Trophoblast cell (in vitro differentiated cells and primary cell): ENCODE measurements at places on chromosomes 7 and 10.

DNA sequence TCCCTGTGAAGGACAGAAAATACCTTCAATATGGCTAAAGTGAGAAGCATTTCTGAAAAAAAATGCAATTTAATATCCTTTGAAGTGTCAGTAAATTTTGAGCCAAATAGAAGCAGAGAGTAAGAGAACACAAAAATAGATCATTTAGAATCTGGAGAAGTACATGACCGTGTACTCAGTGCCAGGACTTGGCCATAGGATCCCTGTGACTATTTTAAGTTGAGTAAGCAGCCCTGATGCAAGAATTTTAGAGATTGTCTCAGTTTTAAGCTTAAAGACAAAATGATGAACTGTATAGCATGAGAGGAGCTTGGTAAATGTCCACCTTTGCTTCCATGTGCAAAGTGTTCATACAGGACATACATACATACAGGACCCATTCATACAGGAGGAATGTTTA lies 2.5 kb downstream of the PTER start:
- H3K4me1 ChIP-seq = peaks cover 12% of the 10 kb centered on the region
- no peak for DNase-seq
- H3K27me3 ChIP-seq = no peaks in the 10 kb centered on the region
- no peaks in the 10 kb centered on the region for H3K36me3 ChIP-seq
- no peak overlapping the region for H3K4me3 ChIP-seq

DNA sequence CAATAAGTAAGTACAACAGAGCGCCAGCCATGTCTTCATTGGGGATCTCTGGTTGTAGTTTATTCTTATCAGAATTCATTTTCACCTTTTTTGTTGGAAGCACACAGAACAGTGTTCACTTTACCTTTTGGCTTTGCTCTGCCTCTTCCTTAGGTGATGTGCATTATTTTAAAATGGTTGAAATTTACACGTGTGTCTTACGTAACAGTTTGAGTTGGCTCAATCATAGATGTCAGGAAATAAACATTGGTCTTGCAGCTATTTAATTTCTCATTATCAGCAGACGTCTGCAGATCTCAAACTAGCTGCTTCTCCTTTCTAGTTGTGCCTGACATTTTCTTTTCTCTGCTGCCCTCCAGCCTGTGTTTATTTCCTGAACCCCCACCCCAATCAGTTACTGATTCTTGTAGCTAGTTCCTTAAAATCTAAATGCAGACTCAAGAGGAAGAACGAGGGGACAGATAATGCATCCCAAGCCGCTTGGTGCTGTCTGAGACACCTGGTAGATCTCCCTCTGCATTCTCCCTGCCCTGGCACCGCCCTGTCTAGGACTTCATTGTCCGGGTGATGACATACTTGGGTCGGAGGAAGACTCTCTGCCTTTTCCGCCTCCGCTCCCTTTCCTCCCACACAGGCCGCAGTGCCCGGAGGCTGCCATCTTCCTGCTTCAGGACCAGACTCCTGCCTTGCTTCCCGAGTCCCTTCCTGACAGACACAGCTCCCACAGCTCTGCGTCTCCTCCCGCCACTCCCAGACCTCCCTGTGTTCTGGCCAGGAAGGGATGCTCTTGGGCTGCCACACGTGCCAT lies 108.2 kb downstream of the ANKRD61 start:
- no peak overlapping the region for H3K27ac ChIP-seq
- no peak for DNase-seq
- no peaks in the 10 kb centered on the region for H3K4me1 ChIP-seq
- peaks cover 36% of the 10 kb centered on the region for H3K36me3 ChIP-seq
- H3K4me3 ChIP-seq = no peak overlapping the region

GRCh38 chr10:126242397-126243260 lies 145.6 kb downstream of the ADAM12 start:
- no peak overlapping the region for H3K4me3 ChIP-seq
- no peaks in the 10 kb centered on the region for H3K36me3 ChIP-seq
- no peaks in the 10 kb centered on the region for H3K4me1 ChIP-seq
- no peak overlapping the region for H3K27ac ChIP-seq
- no peaks in the 10 kb centered on the region for H3K27me3 ChIP-seq

DNA sequence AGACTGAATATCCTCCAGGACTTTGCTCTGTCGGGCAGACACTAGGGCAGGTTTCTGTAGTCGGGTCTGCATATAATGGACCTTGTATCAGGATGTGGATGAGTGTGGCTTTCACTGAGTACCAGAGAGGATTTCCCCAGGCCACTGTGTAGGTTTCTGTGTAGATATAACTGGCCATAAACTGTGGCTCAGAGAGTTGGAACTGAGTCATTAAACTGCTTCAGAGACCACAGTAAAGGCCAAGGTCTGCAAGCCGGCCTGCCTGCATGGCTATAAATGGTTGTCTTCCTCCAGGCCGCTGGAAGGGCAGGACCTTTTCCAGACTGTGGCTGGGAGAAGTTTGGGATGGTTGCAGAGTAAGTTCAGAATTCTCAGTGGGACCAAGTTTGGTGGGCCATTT lies 16.9 kb downstream of the ZNF92 start:
- H3K36me3 ChIP-seq = peaks cover 11% of the 10 kb centered on the region
- H3K27ac ChIP-seq = no peak overlapping the region
- H3K4me1 ChIP-seq = no peaks in the 10 kb centered on the region
- DNase-seq = no peak
- no peak overlapping the region for H3K4me3 ChIP-seq

GRCh38 chr10:113033991-113034390 lies 83.9 kb downstream of the TCF7L2 start:
- H3K27me3 ChIP-seq = no peaks in the 10 kb centered on the region
- no peak overlapping the region for H3K4me3 ChIP-seq
- no peak for DNase-seq

DNA sequence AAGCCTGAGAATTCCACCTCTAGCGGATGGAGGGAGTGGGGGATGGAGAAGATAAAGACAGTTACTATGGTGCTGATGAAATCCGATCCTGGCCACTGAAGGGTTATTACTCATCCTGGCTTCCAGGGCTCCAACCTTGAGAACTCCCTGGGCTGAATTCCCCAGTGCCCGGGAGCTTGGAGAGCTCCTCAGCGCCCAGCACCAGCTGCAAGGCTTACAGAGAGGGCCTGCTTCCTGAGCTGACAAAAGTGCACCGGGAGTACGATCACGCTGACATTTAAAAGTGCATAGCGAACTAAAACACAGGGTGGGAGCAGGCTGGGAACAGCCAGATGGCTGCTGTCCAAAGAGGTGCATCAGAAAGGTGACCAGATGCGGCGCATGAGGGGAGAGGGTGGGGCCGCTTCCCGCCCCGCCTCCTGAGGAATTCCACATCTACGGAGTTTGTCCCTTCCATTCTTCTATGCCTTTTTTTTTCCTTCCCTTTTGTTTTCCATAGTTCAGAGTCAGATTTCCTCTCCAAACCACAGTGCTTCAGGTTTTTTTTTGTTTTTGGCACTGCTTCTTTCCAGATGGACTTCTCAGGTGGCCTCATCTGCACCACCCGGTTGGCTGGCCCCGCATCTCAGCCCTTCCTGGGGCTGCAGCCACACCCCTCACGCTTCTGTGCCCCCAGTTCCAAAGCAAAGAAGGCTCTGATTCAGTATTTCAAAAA lies 62.4 kb upstream of the MKRN1 start:
- H3K36me3 ChIP-seq = peaks cover 11% of the 10 kb centered on the region
- H3K4me1 ChIP-seq = peaks cover 11% of the 10 kb centered on the region
- H3K27me3 ChIP-seq = no peaks in the 10 kb centered on the region

DNA sequence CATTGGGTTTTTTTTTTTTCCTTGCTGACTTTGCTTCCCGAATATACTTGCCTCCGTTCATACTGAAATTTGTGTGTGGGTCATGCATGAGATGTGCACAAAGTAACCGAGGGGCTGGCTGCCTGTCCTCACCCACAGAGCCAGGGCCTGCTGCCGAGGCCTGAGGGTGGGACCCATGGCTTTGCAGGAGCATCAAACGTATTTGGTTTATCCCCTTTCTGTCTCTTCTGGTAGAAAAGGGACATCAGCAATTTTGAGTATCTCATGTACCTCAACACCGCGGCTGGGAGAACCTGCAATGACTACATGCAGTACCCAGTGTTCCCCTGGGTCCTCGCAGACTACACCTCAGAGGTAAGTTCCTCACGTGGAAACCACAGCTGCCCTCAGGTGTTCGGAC lies 3.5 kb upstream of the LRRC18 start:
- no peaks in the 10 kb centered on the region for H3K4me1 ChIP-seq
- H3K27me3 ChIP-seq = no peaks in the 10 kb centered on the region
- H3K27ac ChIP-seq = no peak overlapping the region
- DNase-seq = no peak
- no peaks in the 10 kb centered on the region for H3K36me3 ChIP-seq

GRCh38 chr7:81206667-81207360 lies 288.0 kb upstream of the SEMA3C start:
- no peaks in the 10 kb centered on the region for H3K36me3 ChIP-seq
- no peak overlapping the region for H3K27ac ChIP-seq
- DNase-seq = no peak
- no peaks in the 10 kb centered on the region for H3K27me3 ChIP-seq

DNA sequence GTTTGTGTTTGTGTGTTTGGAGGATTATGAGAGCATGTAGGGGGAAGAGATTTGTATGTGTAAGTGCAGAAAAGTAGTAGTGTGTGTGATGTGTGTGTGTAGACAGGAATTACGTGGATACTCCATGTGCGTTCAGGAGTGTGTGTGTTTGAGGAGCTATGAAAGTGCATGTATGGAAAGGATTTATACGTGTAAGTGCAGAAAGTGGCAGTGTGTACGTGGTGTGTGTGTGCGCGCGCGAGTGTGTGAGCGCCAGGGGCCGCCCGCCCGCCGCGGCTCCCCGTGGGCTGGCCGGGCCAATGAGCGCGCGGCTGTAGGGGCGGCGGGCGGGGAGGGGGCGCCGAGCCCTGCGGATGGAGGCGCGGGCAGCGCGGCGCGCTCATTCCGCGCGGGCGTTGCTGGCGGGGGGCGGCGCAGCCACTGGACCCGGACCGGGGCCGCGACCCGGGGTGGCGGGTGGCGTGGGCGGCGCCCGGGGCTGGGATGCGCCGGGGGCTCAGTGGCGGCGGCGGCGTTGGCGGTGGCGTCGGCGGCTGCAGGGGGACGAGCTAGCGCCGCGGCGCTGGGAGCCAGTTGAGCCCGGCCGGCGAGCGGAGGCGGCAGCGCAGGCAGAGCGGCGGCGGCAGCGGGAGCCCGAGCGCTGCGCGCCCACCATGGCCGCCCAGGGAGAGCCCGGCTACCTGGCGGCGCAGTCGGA lies at the start of gene BICC1:
BICC1 (plus strand) TSS at position 382 of the 697 bp plus-strand sequence; CDS start at position 654, 272 bp downstream.
- H3K4me1 ChIP-seq = no peaks in the 10 kb centered on the region
- H3K4me3 ChIP-seq = peak within 1 kb of the TSS; percentile 76
- H3K27me3 ChIP-seq = peaks cover 2% of the 10 kb centered on the region

DNA sequence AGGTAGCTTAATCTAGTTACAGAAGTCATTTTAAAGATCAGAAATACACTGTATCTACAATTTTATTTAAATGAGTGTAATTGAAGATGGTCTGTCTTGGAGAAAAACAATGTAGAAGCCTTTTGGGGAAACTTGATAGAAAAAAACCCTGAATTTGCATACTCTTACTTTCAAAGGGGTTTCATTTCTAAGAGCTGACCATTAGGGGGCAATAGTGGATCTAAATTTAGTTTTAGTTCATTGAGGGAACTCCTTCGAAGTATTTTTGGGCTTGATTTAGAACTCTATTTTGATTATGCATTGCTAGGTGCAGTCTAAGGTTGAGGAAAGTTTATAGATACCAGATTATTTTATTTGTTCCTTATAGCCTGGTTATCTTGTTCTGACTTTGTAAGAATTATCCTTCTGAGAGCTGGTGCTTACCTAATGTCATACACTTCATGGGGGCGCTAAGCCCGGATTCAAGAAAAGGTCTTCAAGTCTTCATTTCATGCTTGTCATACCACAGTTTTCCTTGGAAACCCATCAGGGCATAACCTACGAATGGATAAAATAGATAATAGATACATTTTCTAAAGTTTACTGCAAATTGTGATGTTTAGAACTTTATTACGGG lies 69.1 kb upstream of the MXI1 start:
- H3K4me3 ChIP-seq = no peak overlapping the region
- H3K27me3 ChIP-seq = no peaks in the 10 kb centered on the region
- DNase-seq = peak; percentile 86
- peaks cover 3% of the 10 kb centered on the region for H3K36me3 ChIP-seq

GRCh38 chr10:26384600-26384999 lies 53.5 kb upstream of the APBB1IP start:
- no peaks in the 10 kb centered on the region for H3K4me1 ChIP-seq
- no peak for DNase-seq
- H3K27ac ChIP-seq = no peak overlapping the region
- peaks cover 5% of the 10 kb centered on the region for H3K36me3 ChIP-seq

GRCh38 chr10:69684981-69685353 lies 54.9 kb downstream of the FAM241B start:
- H3K27ac ChIP-seq = no peak overlapping the region
- H3K4me1 ChIP-seq = peaks cover 9% of the 10 kb centered on the region
- no peak for DNase-seq
- no peaks in the 10 kb centered on the region for H3K27me3 ChIP-seq
- H3K36me3 ChIP-seq = no peaks in the 10 kb centered on the region

DNA sequence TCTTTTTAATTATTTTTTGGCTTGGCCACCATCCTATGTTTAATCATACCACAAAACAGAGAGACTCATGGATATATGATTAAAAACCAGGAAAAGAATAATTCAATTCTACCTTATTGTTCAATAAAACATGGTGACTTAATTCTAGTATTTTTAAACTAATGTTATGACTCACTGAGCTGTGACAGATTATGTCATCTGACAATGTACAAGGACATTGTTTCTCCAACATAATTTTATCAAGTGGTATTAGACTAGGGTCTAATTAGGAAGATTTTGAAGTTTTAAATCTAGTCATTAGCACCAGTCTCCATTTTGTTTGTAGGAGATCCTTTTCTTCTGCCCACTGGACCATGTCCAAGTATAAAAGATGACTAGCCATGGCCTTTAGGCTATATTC lies 199.3 kb upstream of the MDFIC start:
- H3K36me3 ChIP-seq = no peaks in the 10 kb centered on the region
- no peaks in the 10 kb centered on the region for H3K4me1 ChIP-seq
- no peak overlapping the region for H3K27ac ChIP-seq
- H3K27me3 ChIP-seq = no peaks in the 10 kb centered on the region
- no peak for DNase-seq

- H3K27me3 ChIP-seq = no peaks in the 10 kb centered on the region
- H3K27ac ChIP-seq = no peak overlapping the region
- DNase-seq = no peak
- H3K4me3 ChIP-seq = no peak overlapping the region
- H3K36me3 ChIP-seq = no peaks in the 10 kb centered on the region
- no peaks in the 10 kb centered on the region for H3K4me1 ChIP-seq
Observed at GRCh38 chr7:108660465-108660864, 90.8 kb downstream of the DNAJB9 start.
